ENCODE measurements at places on chromosomes 3 and 15.

DNA sequence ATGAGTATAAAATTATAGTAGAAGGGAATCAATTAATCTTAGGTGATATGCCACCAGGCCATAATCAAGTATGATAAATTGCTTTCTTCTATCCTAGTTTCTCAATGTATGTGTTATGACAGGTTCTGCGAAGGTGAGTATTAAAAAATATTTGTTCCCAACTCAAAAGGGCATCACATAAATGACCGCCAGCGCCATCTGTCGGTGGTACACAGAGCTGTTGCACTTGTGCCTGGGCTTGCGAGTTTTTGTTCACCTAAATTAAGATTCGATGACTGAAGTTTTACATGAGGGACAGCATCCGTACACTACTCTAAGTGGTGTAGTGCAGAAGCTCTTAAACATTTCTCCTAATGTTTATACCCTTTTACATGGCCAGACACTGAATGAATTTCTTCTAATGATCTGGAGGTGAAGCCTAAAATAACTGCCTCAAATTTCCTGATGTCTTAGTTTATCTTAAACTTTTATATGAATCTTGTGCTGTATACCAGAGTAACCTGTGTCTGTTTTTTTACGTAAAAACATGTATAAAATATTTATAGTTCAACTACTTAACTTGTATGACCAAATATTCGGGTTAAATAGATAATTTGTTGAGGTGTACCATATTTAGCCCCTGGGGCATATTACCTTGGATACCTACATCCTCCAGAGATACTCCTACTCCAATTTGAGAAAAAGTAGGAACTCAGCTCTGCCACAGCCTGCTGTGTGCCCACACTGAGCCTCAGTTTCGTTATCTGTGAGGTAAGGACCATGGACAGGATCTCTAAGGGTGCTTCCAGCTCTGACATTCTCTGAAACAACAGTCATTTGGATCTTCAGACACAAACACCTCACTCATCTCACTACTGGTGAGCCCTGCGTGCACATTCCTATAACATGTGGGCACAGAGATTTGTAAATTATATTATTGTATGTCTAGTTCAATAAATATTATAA, 365.6 kb downstream of the MAGI1 start:
- no peaks in the 10 kb centered on the region for H3K4me1 ChIP-seq
- no peaks in the 10 kb centered on the region for H3K36me3 ChIP-seq
- H3K4me3 ChIP-seq = no peak overlapping the region
- H3K27me3 ChIP-seq = no peaks in the 10 kb centered on the region
- peak; percentile 22 for DNase-seq
- no peak overlapping the region for H3K27ac ChIP-seq

DNA sequence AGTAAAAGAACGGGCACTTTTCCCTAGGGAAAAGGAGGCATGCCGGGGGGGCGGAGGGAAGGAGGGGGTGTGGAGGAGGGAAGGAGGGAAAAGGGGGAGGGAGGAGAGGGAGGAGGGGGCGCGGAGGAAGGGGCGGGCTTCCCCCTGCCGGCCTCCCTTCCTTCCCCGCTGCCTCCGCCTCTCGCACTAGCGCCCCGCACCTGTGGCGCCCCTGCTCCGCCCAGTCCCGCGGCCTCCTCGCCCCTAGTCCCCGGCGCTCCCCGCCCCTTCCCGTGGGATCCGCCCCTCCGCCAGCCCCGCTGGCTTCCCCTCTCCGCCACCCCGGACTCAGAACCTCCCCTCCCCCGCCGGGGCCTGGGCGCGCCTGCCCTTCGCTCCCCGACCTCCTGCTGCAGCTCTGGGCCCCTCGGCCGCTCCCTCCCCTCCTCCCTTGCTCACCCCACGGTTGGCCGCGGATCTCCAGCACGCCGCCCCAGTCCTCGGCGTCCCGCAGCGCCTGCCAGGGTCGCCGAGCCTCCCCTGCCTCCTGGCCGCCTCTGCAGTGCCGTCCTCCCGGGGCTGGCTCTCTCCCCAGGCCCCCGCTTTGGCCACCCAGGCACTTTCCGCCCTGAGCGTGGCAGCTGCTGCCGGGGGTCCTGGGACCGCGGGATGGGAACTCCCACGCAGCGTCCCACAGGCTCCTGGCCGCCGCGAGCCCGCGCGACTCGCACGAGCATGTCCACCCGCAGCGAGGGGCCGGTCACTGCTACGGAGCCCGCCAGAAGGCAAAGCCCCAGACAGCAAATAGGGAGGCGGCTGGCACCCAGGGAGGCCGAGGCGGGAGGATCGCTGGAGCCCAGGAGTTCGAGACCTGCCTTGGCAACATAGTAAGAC, 147.4 kb downstream of the TJP1 start:
- no peaks in the 10 kb centered on the region for H3K36me3 ChIP-seq
- H3K27ac ChIP-seq = peak overlapping the region; percentile 50
- peaks cover 15% of the 10 kb centered on the region for H3K4me1 ChIP-seq
- no peaks in the 10 kb centered on the region for H3K27me3 ChIP-seq
- H3K4me3 ChIP-seq = peak overlapping the region; percentile 54

DNA sequence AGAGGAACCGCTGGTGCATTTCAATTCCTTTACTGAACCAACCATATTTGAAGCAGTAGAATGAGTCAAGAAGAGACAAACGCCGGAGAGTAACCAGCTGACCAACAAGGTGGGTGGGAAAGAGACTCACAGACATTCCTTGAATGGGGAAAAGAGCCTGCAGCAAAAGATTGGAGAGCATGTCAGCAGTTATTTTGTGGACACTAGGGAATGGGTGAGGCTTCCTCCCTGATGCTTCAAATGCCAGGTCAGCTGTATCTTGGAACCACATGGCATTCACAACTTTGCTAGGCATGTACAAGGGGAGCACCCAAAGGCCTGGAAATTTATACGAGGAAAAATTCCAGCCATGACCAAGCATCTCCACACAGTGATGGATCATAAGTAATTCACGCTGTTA, 29.9 kb upstream of the ZKSCAN7 start:
- H3K27ac ChIP-seq = no peak overlapping the region
- no peak for DNase-seq

DNA sequence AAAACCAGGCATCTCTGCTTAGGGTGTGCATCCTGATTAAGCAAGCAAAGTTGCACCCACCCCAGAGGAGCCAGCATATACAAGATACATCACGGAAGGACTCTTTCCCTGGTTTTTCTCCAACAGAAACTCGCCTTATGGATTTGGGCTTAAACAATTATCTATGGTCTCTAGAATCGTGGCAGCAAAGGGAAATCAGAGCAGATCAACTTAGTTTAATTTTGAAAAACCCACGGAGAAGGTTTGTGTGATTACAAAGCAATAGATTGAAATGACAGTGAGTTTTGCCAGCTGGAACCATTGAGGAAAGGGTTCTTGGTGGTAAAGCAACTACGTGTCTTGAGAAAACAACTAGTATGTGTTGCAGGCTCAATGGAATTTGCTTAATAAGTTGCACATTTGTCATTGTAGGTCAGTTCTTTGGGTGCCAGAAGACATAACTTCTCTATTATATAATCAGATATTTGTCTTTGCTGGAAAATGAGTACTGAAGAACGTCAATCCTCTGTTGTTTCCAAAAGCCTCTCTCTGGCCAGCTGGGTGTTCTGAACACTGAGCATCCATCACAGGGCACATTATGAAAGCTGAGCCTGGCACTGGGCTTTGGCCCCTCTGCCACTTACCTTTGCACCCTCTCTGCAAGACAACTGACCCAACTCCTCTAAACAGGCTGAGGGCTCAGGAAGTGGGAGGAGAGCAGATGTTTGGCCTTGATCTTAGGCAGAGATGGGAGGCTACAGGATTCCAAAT, 75.7 kb upstream of the FBN1 start:
- H3K4me1 ChIP-seq = no peaks in the 10 kb centered on the region
- H3K27me3 ChIP-seq = no peaks in the 10 kb centered on the region
- DNase-seq = no peak
- H3K36me3 ChIP-seq = no peaks in the 10 kb centered on the region
- H3K4me3 ChIP-seq = no peak overlapping the region
- no peak overlapping the region for H3K27ac ChIP-seq

Measured in Panc1 (cell line).